Stimulated activated CD4-positive, alpha-beta T cell treated with anti-CD3 and anti-CD28 coated beads, Interleukin-1b, Interleukin-23, amount 100 ng/mL, for 1 hour (primary cell): ENCODE measurements at places on chromosomes 13 and 19.

DNA sequence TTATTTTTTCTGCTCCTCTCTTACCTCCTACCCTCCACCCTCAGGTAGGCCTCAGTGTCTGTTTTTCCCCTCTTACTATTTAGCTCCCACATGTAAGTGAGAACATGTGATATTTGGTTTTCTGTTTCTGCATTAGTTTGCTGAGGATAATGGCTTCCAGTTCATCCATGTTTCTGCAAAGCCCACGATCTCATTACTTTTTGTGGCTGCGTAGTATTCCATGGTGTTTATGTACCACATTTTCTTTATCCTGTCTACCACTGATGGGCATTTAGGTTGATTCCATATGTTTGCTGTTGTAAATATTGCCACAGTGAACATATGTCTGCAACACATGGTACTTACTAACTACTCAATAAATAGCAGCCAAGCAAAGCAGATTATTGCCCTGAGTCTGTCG lies 56.8 kb downstream of the DNAJC15 start:
- no peak for DNase-seq

DNA sequence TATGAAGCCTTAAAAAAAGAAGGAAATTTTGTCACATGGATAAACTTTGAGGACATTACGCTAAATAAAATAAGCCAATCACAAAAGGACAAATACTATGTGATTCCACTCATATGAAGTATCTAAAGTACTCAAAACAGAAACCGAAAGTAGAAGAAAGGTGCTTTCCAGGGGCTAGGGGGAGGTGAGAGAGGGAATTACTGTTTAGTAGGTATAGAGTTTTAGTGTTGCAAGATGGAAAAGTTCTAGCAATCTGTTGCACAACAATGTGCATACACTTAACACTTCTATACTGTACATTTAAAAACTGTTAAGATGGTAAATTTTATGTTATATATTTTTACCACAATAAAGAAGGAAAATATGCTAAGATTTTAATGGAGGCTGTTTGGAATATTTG lies 83.0 kb downstream of the POLR1D start:
- DNase-seq: no peak

DNA sequence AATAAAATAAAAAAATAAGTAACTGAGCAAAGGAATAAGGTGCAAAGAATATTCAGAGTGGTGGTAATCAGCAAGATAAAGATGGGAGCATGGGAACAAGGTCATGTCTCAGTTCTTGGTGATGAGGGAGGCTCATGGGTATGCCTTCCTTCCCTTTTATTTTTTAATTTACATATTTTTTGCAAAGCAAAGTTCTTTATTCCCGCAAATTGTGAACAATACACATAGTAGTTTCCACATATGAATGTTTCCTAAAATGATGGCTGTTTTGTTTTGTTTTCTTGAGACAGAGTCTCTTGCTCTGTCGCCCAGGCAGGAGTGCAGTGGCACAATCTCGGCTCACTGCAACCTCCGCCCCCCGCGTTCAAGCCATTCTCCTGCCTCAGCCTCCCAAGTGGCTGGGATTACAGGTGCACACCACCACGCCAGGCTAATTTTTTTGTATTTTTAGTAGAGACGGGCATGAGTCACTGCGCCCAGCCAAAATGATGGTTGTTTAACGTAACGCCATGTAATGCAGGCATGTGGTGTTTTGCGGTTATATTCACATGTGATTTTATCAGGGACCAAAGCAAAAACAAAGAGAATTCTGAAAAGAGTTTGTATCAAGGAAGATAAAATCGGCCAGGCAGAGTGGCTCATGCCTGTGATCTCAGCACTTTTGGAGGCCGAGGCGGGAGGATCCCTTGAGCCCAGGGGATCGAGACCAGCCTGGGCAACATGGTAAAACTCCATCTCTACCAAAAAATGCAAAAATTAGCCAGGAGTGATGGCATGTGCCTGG lies 4.5 kb upstream of the ADGRE2 start:
- no peak for DNase-seq

- no peak for DNase-seq
Observed at GRCh38 chr19:38506375-38506722, 72.9 kb downstream of the RYR1 start.

DNA sequence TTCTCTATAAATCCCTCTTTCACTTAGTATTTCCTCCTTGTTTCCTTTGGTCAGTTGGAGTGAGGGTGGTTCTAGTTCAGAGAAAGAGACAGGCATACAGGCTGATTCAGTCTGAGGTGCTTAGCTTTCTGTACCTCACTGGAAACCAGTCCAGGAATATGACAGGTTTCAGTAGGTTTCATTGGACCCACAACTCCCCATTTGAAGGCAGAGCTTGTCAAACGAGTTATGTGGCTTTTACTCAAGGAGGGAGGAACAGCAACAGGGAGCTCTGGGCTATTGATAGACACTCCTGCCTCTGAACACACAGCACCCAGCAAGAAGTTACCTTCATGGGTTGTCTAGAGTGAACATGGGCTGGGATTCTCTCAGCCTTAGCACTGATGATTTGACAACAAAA lies 14.5 kb downstream of the ACTN4 start:
- DNase-seq: no peak

DNA sequence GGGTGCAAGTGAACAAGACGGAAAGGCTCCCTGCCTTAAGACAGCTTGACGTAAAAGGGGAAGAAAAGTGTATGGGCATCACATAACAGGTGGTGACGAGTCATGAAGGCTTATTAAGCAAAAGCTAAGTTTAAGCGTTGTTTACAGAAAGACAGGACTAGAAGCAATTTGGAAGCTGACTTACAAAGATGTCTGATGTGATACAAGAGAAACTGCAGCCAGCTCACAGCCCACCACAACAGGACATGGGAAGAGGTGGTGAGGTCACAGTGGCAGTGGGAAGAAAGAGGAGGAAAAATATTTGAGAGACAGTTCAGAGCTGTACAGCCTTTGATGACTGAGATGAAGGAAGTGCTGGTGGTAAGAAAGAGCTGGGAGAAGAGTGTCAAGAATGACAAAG lies 181.6 kb downstream of the KLF12 start:
- no peak for DNase-seq

DNA sequence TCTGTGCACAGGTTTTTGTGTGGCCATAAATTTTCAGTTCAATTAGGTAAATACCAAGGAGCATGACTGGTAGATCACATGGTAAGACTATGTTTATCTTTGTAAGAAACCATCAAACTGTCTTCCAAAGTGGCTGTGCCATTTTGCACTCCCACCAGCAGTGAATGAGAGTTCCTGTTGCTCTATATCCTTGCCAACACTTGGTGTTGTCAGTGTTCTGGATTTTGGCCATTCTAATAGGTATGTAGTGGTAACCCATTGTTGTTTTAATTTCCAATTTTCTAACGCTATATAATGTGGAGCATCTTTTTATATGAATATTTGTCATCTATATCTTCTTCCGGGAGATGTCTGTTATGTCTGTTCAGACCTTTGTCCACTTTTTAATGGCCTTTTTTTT lies 51.7 kb upstream of the MED4 start:
- DNase-seq: no peak

DNA sequence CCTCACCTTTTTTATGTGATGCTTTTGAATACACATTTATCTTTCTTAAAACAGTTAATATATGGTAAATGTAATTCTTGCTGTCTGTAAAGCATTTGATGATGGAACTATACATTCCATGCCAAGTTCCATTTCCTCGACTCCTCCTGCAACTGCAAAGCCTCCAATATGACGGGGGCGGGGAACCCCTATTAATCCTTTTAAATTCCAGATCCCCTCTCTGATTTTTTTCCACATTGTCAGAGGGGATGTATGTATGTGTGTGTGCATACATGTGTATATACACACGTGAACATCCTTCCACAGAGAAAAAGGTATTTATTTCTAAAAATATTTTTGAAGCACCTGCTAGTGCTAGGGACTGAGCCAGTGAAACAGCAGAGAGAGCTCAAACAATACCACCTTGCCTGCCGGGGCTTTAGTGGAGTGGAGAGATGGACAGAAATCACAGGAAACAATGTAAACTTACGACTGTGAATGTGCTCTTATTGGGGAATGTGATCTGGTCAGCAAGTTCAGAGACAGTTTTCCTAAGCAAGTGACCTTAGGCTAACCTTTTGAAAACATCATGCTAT lies 25.3 kb upstream of the MAB21L1 start:
- DNase-seq: no peak

DNA sequence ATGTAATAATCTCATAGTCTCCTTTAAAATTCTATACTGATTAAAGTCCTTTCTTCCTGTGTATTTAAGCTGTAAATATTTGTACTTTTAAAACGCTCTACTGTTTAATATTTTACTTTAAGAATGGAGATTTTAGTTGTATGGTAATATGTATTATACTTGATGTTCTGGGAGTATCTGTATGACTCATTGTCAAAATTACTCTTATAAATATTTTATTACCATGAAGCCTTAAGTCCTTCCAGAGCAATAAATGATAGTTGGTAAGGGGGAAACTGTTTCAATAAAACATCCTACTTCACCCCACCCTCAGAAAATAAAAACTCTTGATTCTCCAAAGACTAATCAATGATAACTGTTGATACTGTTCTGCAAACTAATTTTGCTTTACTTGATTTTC lies 6.4 kb downstream of the PCDH9 start:
- DNase-seq: no peak

DNA sequence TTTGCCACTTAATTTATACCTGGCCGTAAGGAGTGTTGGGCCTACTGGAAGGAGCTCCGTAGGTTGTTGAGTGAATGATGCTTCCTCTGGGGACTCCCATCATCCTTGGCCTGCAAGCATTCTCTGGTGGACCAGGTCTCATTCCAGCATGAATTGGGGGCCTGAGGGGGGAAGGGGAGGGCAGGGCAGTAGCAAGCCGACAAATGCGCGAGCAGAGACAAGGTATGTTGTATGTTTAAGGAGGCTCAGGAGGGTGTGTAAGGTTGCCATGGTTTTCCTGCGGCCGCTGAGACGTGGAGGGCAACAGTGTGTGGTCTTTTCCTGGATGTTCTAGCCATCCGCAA lies 749 bp downstream of the ZNF264 start:
- DNase-seq: no peak

DNA sequence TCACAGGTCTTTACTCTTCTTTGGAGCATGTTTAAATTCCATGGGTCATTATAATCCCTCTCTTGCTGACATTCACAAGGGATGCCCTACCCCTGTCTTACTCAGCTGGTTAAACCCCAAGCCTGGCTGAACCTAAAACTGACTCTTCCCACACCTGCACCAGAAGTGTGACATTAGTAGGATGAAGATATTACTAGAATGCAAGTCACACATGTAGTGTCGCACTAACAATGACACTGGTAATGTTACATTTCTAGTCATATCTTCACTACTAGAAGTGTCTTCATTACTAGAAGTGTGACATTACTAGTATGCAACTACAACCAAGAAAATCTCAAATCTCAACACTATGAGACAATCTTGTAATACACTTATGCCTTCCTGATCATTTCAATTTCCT lies 14.2 kb downstream of the ZAR1L start:
- no peak for DNase-seq

- DNase-seq: no peak
Observed at GRCh38 chr13:109631069-109631468, 155.3 kb downstream of the IRS2 start.

DNA sequence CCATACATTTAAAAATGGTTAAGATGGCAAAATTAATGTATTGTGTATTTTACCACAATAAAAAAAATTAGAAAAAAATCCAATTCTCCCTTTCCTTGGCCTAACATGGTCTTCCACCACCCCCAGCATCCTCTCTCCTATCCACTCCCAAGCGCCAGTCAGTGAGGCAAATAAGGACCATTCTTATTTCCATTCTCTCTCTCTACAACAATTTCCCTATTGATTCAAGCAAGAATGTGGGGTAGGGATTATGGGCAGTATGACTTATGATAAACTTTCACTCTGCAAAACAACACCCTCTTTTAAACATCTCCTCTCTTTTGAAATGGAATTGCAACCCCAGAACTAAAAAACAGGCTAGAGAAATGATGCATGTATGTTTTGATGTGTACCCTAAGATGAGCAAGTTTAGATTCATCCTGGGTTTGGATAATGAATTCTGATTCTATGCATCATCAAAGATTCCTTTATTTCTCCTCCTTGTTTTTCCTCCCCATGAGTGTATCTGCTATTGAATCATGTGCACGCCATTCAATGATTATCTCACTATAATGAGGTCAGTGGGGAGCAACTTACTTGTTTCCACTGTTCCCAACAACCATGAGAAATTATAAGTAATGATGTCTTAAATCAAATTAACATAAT lies 3.5 kb downstream of the STARD13 start:
- DNase-seq: no peak

DNA sequence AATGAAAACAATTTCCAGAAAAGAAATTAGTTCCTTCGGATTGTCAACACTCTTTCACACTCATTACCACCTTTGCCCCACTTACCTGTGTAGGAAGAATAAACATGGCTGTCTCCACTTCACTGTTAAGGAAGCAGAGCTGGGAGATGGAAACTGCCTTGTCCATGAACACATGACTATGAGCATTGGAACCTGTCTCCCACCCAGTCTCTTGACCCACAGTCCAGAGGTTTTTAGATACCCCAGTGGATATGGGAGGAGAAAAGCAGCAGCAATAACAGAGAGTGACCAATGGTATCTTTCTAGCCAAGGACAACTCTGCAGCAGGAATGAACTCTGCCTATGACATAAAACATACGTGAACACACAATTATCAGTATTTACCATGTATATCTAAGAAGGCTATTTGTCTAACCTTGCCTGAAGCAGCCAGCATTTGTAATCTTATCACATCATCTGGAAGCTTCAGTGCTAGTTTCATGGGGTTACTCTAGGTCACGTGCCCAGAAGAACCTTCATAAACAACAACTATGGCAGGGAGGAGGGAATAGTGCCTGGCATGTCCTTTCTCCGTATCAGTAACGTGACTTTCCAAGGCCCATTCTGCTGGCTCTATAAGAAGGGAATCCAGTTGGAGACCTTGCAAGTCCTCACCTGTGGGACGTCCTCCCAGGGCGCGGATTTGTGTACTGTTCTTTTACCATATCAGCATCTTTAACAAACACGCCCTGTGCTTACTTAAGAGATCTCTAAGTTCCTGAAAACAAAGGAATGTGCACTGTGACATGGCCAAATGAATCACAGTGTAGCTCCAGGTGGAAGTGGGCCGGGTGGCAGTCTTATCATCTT lies 221.8 kb upstream of the UBL3 start:
- DNase-seq: no peak

DNA sequence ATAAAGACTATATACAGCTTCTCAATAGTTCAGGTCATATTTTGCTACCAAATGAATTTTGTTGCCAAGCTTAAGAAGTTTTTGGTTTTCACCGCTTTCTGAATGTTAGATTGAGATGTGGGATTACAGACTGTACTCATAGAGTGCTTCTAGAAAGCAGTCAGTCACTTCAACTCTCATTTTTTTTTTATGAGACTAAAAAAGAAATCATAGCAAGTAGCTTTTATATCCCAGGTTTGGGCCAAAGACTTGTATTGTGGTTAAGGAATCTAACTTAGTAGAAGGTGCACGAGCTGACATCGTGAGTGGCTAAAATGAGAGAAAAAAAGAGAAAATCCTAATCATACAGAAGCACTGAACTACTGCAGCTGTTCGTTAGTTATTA lies 2.2 kb upstream of the USPL1 start:
- DNase-seq: no peak

- DNase-seq: no peak
Observed at GRCh38 chr13:42392180-42392579, 120.2 kb downstream of the AKAP11 start.
